ENCODE measurements at places on chromosomes 2 and 18.

DNA sequence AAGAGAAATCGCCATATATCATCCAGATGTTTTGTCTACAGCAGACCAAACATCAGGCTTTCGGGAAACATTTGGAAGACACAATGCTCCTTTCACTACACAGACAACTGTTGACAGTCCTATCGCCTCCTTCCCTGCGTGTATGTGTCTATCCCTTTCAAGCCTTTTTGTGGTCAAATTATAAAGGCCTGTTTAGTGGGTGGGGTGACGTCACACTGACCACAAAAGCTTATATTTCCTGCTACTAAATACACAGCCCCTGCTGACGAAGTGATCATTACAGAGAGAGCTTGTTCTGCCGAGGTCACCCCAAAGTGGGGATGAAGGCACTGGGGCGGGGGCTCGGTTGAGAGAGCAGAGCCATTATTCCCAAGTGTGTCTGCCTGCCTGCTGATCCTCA lies 302.7 kb upstream of the TNP1 start:
- no peak for DNase-seq

DNA sequence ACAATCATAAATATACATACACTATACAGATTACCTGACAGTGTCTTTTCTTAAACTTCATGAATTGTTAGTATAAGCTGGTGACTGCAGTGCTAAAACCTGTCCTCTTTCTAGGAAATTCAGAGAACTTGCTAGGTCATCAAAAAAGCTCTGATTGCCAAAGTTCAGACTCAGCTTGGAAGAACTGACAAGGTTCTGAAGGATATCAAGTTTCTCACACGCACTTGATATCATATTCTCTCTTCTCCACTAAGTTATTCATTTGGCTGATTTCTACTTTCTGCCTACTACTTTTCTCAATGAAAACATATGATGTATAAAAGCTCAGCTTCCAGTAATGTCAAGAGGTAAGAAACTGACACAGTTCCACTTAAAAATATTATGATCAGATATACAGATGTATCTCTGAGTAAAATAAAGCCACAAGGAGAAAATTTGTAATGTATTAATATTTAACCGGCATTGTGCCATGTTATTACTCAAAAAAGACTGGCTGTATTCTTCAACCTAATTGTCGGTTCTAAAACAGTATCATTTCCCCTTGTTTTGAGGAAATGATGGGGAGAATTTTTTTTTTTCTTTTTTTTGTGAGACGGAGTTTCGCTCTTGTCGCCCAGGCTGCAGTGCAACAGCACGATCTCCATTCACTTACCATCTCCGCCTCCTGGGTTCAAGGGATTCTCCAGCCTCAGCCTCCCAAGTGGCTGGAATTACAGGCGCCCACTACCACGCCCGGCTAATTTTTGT lies 2.4 kb downstream of the OSBPL1A start:
- no peak for DNase-seq

DNA sequence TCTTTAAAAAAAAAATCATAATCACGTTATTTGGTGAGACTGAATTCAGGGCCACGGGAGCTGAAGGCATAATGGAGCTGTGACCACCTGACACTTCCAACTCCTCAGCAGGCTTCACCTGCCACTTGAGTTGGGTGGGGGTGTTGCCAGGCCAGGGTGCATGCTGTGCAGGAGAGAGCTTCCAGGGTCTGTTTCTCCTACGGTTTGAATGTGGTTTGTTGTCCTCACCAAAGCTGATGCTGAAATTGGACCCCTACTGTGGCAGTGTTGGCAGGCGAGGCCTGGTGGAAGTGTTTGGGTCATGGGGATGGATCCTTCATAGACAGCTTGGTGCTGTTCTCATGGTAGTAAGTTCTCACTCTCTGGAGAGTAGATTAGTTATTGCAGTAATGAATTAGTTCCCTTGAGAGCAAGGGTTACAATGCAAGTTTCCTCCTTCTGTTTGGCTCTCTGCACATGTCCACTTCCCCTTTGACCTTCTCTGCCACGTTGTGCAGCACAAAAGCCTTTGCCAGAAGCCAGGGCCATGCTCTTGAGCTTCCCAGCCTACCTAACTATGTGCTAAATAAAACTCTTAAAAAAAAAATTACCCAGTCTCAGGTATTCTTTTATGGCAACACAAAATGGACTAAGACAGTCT lies 38.3 kb upstream of the ANKRD44 start:
- no peak for DNase-seq

GRCh38 chr2:24836706-24837105 lies 43.5 kb downstream of the CENPO start:
- no peak for DNase-seq

DNA sequence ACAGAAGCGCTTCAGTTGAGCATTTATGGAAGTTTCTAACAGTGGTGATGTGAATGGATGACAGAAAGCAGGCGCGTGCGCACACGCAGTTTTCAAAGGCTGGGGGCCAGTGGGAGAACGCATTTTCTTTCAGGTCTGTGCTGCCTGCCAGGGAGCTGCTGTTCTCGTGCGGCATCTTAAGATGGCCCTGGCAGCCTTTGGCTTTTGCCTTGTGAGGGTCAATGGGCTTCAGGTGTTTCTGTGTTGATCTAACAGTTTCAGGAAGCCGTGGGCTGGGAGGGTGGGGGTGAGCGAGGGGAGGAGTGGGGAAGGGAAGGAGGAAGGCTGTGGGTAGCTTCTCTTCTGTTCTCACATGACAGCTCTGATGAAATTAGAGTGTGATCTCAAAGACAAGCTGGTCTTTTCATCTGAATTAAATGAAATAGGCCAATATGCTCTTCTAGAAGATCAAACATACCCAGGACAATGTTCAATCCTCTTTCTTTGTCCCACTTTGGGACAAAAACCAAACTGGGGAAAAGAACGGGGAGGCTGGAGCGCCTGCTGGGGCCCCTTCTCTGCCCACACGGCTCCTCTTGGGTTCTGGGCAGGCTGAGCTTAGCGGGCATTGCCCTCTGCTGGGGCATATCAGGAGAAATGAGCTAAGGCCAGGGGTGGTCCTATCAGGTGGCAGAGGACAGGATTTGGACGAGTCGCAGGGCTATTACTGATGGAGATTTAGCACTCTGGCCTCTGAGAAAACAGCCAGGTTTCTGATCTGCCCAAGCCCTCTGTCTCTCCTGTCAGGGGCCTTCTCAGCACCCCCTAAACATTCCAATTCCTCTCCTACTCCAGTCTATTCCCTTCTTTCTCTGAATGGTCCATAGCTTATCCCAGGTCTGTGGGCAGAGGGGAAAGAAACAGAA lies 126.2 kb upstream of the LGALSL start:
- DNase-seq: no peak

- DNase-seq: no peak
Observed at GRCh38 chr18:72822202-72822601, 45.6 kb downstream of the NETO1 start.

GRCh38 chr2:147482111-147482895 lies 362.5 kb upstream of the ACVR2A start:
- no peak for DNase-seq

GRCh38 chr2:129887688-129888266 lies 91.7 kb upstream of the RAB6C start:
- DNase-seq: no peak

DNA sequence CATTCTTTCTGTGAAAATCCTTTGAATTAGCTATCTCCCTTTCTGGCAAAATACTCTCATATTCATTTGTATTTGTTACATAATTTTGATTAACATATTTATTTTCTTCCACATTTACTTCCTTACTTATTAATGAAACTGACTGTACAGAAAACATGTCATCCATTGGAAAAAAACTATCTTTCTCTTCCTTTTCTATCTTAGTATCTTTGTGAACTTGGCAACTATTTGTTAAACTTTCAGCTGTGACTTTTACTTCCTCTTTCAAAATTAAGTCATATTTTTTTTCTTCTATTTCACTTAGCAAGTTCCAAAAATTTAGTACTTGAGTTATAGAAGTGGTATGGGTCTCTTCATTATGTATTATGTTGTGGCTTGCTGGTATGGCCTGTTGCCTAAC lies 2.6 kb downstream of the RAD51AP2 start:
- DNase-seq: no peak

DNA sequence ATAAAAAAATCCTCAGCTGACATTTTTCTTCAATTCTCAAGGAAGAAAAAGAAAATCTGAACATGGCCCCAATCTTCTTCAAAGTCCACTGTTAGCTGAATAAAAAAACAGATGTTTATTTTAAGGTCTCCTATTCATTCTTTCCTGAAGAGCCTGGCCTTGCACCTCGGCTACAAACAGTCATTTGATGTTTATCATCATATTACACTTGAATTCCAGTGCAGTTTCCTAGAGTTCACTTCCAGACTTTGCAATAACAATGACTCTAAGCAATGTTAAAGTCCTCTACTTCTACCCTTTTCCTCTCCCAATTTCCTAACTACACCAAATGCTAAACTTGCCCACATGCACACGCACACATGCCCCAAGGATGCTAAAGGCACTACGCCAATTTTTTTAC lies 70.1 kb downstream of the NOL10 start:
- no peak for DNase-seq

DNA sequence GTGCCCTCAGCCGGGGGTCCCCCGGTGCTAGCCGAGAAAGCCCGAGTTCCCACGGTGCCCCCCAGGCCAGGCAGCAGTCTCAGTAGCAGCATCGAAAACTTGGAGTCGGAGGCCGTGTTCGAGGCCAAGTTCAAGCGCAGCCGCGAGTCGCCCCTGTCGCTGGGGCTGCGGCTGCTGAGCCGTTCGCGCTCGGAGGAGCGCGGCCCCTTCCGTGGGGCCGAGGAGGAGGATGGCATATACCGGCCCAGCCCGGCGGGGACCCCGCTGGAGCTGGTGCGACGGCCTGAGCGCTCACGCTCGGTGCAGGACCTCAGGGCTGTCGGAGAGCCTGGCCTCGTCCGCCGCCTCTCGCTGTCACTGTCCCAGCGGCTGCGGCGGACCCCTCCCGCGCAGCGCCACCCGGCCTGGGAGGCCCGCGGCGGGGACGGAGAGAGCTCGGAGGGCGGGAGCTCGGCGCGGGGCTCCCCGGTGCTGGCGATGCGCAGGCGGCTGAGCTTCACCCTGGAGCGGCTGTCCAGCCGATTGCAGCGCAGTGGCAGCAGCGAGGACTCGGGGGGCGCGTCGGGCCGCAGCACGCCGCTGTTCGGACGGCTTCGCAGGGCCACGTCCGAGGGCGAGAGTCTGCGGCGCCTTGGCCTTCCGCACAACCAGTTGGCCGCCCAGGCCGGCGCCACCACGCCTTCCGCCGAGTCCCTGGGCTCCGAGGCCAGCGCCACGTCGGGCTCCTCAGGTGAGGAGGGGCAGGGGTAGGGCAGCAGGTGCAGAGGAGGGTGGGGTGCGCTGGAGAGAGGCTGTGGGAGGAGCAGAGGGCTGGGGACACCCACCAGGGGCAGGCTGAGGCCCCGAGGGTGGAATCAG lies 14.1 kb upstream of the GMPPA start:
- DNase-seq: no peak

- DNase-seq: peak; percentile 64
Observed at GRCh38 chr2:48529194-48529593, 760 bp upstream of the STON1 start.

- DNase-seq: no peak
Observed at GRCh38 chr2:69589973-69590652, 53.4 kb downstream of the AAK1 start.

GRCh38 chr2:29405707-29406106 lies 290.5 kb downstream of the CLIP4 start:
- DNase-seq: no peak

- DNase-seq: no peak
Observed at GRCh38 chr18:33304277-33304676, 136.2 kb downstream of the CCDC178 start.

GRCh38 chr2:96225016-96225533 lies 16.4 kb upstream of the STARD7 start:
- DNase-seq: no peak

- DNase-seq: no peak
Observed at GRCh38 chr2:213251618-213252017, 32.6 kb upstream of the SPAG16 start.

- no peak for DNase-seq
Observed at GRCh38 chr2:223598994-223599639, 3.0 kb downstream of the SCG2 start.

DNA sequence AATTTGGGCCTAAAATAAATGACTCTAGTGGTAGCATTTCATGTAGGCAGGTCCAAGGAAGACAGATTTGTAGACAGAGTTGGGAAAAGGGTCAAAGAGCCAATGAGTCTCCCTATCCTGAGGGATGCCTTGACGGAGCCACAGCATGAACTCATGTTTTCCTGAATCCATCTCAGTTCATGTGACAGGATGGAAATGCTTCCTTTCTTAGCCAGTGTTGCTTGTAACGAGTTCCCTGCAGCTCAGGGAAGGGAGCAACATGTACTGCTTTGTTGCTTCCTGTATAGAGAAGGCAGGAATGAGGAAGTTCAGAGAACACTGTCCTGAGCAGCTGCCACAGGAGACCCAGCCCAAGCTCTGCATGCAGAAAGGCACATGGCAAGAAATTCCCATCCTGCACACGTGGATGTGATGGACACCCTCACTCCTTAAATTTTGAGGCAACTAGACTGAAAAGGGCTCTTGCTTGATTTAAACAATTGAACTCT lies 27.9 kb downstream of the TMEM17 start:
- no peak for DNase-seq

DNA sequence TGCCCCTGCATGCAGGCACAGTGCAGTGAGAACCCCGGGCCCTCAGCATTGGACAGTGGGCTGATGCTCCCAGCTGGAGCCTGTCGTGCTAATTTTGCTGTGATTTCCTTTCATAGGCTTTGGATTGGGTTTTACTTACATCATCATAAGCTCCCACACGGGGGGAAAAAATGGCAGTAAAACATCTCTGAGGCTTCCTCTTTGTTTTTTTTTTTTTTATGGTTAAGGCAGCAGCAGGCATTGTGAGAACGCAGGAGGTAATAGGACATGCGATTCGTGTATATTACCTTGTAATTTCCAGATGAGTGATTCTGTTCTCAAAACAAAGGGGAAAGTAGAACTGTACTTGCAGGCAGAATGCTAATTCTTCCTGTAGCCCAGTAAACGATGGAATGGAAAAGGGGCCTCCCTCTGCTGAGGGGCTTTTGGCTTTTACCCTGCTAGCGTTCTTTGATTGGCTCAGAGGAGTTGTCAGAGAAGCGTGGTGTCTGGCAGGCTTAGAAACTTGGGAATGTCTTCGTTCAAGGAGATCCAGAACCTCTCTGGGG lies 89.7 kb downstream of the NPAS2 start:
- DNase-seq: no peak

DNA sequence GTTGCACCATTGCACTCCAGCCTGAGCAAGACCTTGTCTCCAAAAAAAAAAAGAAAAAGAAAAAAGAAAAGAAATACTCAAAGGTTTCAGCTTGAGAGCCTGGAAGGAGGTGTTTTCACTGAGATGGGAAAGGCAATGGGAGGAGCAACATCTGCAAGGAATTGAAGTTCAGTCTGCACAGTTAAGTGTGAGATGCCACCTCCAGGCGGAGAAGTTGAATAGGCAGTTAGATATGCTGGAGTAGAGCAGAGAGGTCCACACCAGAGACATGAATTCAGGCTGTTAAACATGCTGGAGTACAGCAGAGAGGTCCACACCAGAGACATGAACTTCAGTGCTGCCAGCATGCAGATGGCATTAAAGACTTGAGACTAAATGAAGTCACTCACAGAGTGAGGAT lies 41.4 kb upstream of the DTNB start:
- no peak for DNase-seq

DNA sequence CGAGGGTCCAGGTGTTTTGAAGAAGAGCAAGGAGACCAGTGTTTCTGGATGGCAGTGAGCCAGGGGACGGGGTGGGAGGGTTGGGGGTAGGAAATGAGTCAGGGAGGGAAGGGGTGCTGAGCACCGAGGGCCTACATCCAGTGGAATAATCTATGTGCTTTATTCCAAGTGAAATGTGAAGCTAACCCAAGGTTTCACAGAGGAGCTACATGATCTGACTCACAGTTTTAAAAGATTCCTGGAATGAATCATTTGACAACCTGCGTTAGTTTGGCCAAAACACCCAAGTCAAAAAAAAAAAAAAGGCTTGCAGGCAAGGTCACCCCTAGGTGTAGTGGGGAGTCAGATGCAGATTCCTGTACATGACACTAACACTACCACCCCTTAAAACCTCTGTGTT lies 419.7 kb upstream of the MEX3C start:
- no peak for DNase-seq
